Muscle of back (tissue), 13 donors: ENCODE measurements at places on chromosomes 2 and 18. TPM values are rescaled to one million over a fixed set of nuclear protein-coding genes. Genes with fewer than 3 reads are reported as not detected.

Gene NYAP2
- 0.05 TPM for polyA plus RNA-seq

Gene SANBR
- 18.3 TPM for polyA plus RNA-seq

Gene DUSP19
- 2.7 TPM for polyA plus RNA-seq

Gene DCC
- polyA plus RNA-seq, result 0.14 TPM

Gene ACMSD
- 0.84 TPM for polyA plus RNA-seq

Gene COL4A4
- 0.20 TPM for polyA plus RNA-seq

Gene IWS1
- polyA plus RNA-seq, result 47.7 TPM

Gene SERPINB4
- 3.9 TPM for polyA plus RNA-seq

Gene FOSL2
- 11.9 TPM for polyA plus RNA-seq

Gene CPS1
- 2.3 TPM for polyA plus RNA-seq

Gene METTL5
- polyA plus RNA-seq, result 65.4 TPM

Gene CROCC2
- 0.11 TPM for polyA plus RNA-seq

Gene SCN7A
- polyA plus RNA-seq, result 85.7 TPM

Gene GCG
- 18.7 TPM for polyA plus RNA-seq

Gene LTBP1
- polyA plus RNA-seq, result 101 TPM

Gene ANKRD29
- polyA plus RNA-seq, result 7.8 TPM

Gene IL36G
- polyA plus RNA-seq, result not detected

Gene FN1
- polyA plus RNA-seq, result 501 TPM

Gene CTDSP1
- 82.7 TPM for polyA plus RNA-seq

Gene RPIA
- polyA plus RNA-seq, result 24.5 TPM

Gene PRSS56
- polyA plus RNA-seq, result 0.91 TPM

Gene CNTNAP5
- polyA plus RNA-seq, result 0.18 TPM

Gene IL36RN
- not detected for polyA plus RNA-seq

Gene ACVR1C
- polyA plus RNA-seq, result 0.07 TPM

Gene CAPN14
- polyA plus RNA-seq, result not detected

Gene PROM2
- 3.5 TPM for polyA plus RNA-seq

Gene UGT1A9
- polyA plus RNA-seq, result not detected

Gene POTEJ
- polyA plus RNA-seq, result 0.05 TPM

Gene KIF5C
- polyA plus RNA-seq, result 2.3 TPM

Gene POTEI
- polyA plus RNA-seq, result 0.09 TPM

Gene KRTCAP3
- polyA plus RNA-seq, result 2.4 TPM

Gene ALLC
- polyA plus RNA-seq, result 0.11 TPM

Gene D2HGDH
- 18.8 TPM for polyA plus RNA-seq

Gene SRSF7
- polyA plus RNA-seq, result 112 TPM

Gene SLC9A2
- polyA plus RNA-seq, result 3.3 TPM

Gene MC4R
- 0.18 TPM for polyA plus RNA-seq

Gene LYG2
- polyA plus RNA-seq, result not detected

Gene IL36B
- not detected for polyA plus RNA-seq

Gene ZNF521
- polyA plus RNA-seq, result 47.4 TPM

Gene TTR
- polyA plus RNA-seq, result 0.67 TPM

Gene ALPI
- polyA plus RNA-seq, result not detected

Gene VPS54
- polyA plus RNA-seq, result 28.6 TPM

Gene SOX11
- 19.2 TPM for polyA plus RNA-seq

Gene GPN1
- polyA plus RNA-seq, result 38.1 TPM

Gene INHBB
- polyA plus RNA-seq, result 0.52 TPM

Gene MOGAT1
- not detected for polyA plus RNA-seq

Gene RFX8
- 2.6 TPM for polyA plus RNA-seq

Gene GPR75
- 1.7 TPM for polyA plus RNA-seq

Gene SP9
- 0.60 TPM for polyA plus RNA-seq

Gene C2orf15
- polyA plus RNA-seq, result 0.18 TPM

Gene POMC
- polyA plus RNA-seq, result 2.3 TPM

Gene PRKRA
- polyA plus RNA-seq, result 43.4 TPM

Gene TBR1
- polyA plus RNA-seq, result 0.04 TPM

Gene DYNAP
- polyA plus RNA-seq, result not detected
